ENCODE measurements at places on chromosomes 3 and 15.

GRCh38 chr15:74869726-74870407 lies 3.3 kb downstream of the SCAMP2 start:
- DNase-seq, result peak; percentile 48

- DNase-seq, result no peak
Measured at GRCh38 chr3:59605318-59605717, 555.5 kb upstream of the CFAP20DC start.

DNA sequence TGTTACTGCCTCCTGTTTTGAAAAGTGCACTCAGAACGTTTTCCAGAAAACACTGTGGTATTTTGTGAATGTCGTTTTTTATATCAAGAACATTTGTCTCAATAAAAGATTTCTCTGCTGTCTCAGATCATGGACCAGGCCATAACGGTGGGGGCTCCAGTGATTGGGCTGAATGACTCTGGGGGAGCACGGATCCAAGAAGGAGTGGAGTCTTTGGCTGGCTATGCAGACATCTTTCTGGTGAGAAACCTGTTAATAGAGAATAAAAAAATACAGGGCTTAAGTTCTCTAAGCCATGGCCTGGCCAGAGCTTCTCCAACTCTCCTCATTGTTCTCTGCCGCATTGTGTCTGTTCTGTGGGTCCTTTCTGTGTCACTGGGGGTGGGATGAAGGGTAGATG lies 11.7 kb downstream of the PCCB start:
- DNase-seq, result no peak

GRCh38 chr3:177760803-177761202 lies 563.5 kb upstream of the TBL1XR1 start:
- DNase-seq, result no peak

All from naive thymus-derived CD4-positive, alpha-beta T cell (primary cell).